ENCODE measurements at places on chromosomes 4 and X.

- no peak for DNase-seq
Observed at GRCh38 chr4:41339812-41340809, 83.4 kb downstream of the UCHL1 start.

DNA sequence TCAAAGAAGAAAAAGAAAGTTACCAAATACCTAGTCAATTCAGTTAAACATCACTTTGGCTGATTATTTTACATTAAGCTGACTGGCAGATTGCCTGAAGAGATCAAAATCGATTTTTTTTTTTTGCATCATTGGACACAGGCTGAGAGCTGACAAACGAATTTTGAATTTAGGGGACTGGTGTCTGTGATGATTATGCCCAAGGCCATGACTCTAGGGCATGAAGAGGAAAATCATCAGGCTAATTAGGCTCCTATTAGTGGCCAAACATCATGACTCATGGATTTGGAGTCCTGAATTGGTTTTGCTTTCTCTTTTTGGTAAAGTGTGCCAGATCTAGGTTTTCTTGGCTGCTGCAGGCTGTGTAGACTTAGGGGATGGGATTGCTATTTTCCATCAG is 829.3 kb upstream of the LCORL start:
- no peak for DNase-seq

GRCh38 chr4:53962516-53963225 is 101.7 kb downstream of the CHIC2 start:
- no peak for DNase-seq

- no peak for DNase-seq
Observed at GRCh38 chrX:19972984-19973383, 17.9 kb downstream of the BCLAF3 start.

DNA sequence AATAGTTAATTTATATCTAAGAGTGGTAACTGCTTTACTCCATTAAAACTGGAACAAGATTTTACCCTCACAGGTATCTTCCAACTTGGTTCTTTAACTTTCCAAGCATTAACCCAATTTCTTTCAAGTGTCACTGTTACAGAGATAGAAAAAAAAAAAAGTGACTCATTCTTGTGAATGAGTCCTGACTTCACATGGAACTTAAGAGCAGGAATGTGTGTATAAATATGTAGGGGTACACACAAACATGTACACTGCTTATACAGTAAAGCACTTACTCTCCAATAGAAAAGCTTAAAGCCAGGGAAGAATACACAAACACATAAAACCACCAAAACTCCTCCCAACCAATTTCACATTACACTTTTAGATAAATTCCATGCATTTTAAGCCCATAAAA is 38.8 kb downstream of the TAPT1 start:
- DNase-seq = no peak
